ENCODE measurements at places on chromosomes 3 and 15. TPM values are rescaled to one million over a fixed set of nuclear protein-coding genes. Genes with fewer than 3 reads are reported as not detected.

The SYNPR gene
- not detected for total RNA-seq

The AMIGO3 gene
- total RNA-seq = 1.1 TPM

The GPR27 gene
- total RNA-seq = not detected

The LTK gene
- 0.22 TPM for total RNA-seq

The ADAMTS9 gene
- not detected for total RNA-seq

The FANCD2OS gene
- not detected for total RNA-seq

The CP gene
- total RNA-seq = not detected

The RGMA gene
- not detected for total RNA-seq

The PCBP4 gene
- 8.3 TPM for total RNA-seq

The FNDC3B gene
- total RNA-seq = 20.6 TPM

All from naive thymus-derived CD8-positive, alpha-beta T cell (primary cell).